CD4-positive, alpha-beta T cell treated with Interleukin-4 for 4 hours (primary cell): ENCODE measurements at places on chromosomes 11 and 22.

GRCh38 chr11:31443802-31444201 lies 65.6 kb downstream of the IMMP1L start:
- no peak for DNase-seq

DNA sequence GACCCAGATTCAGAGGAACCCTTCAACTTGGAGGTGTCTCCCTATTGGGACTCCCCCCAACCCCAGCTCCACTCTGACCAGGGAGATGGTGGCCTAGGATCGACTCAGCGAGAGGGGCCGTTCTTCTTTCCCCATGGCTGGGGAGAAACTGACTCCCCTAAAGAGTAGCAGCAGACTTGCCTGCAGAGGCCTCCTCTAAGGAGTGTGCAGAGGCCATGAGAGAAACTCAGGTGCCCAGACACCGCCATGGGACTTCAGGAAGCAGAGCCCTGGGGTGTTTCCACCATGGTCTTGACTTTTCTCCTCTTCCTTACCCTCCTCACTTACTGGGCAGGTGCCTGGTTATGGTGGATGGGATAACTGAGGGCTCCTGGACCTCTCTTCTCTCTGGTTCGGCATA lies 2.6 kb upstream of the TOP3B start:
- no peak for DNase-seq

- no peak for DNase-seq
Measured at GRCh38 chr11:57900320-57900719, 123.4 kb upstream of the OR9Q1 start.

- DNase-seq = no peak
Measured at GRCh38 chr22:27387561-27387960, 414.0 kb downstream of the MN1 start.

DNA sequence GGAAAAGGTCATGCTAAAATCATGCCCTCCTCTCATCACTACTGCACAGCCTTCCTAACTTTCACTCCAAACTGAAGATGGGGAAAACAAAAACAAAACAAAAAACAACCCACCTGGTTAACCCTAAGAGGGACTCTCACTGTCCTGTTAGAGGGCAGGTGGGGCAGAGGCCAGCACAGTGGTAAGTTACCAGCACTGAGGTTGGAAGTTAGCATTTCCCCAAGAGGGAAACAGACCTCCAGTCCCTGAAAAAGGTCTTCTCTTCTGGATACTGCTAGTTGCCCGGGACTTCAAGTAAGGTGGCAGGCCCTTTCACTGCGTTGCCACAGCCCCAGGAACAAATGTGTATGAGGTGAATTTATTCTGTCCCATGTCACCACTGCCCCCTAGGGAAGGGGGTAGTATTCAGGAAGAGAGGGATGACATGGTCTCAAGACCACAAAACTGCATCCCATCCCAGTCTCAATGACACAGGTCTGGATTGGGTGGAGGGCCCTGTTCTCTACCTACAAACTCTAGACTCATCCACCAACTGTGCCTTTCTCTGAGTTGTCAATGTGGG lies 792 bp upstream of the ADAMTS8 start:
- no peak for DNase-seq

GRCh38 chr11:38971141-38971540 lies 2373.1 kb upstream of the RAG2 start:
- no peak for DNase-seq

- DNase-seq = no peak
Measured at GRCh38 chr11:68684385-68685356, at the start of gene GAL. Gene GAL, plus strand, starts transcription at chr11:68684544. Its CDS starts 380 bp downstream, at chr11:68684924.

GRCh38 chr22:37331034-37331428 lies 48.7 kb downstream of the CYTH4 start:
- DNase-seq = no peak

DNA sequence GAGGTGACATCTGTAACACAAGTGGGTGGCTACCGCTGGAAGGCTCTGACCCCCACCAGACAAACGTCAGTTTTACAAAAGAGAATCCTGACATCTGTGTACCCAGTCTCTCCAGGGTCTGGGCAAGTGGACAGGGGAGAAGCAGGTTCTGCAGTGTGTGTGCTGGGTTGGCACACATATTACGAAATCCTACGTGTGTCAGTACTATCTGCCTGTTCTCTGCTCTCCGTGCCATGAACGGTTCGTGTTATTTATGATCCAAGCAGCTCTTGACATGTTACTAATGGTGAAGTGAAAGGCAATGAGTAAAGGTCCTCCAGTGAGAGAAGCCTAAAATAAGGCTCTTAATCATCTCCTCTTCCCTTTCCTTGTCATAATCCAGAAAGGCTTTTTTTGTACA lies 201.5 kb upstream of the MTMR2 start:
- no peak for DNase-seq

DNA sequence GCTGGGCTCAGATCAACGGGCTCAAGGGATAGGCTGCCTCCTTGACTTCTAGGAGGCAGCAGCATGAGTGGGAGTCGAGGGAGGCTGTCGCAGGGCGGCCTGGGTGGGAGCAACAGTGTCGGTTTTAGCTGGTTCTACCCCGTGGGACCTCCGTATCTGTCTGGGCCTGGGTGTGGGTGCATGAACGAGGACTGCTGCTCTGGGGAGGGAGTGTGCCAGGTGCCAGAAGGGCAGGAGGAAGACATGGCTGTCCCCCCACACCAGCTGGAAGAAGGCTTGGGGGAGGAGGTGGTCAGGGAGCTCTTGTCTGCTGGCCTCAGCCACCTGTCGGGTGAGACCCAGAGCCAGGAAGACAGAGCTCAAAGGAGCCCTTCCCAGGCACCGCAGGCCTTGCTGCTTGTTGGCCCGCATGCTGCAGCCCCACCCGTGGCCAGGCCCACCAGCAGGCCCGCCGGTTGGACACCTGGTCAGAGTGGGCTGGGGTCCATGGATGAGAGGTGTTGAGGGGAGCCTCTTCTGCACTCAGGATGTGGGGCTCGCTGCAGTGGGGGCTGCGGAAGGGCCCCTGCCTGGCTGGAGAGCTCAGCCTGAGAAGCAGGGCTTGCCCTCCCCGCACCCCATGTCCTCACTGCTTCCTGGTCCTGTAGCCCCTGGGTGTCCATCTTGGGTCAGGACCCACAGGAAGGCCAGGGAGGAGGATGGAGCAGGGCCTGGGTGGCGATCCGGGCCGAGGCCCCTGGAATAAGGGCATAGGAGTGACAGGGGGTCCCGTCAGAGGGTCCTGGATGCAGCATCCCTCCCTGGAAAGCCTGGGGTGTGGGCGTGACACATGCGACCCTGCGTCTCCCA lies 3.4 kb downstream of the CEND1 start:
- DNase-seq = no peak

GRCh38 chr11:64222651-64223000 lies 3.4 kb downstream of the TRPT1 start:
- DNase-seq = no peak

GRCh38 chr11:14350716-14351238 lies 8.2 kb downstream of the RRAS2 start:
- DNase-seq = no peak

- no peak for DNase-seq
Measured at GRCh38 chr11:104254347-104254746, 90.4 kb upstream of the PDGFD start.

DNA sequence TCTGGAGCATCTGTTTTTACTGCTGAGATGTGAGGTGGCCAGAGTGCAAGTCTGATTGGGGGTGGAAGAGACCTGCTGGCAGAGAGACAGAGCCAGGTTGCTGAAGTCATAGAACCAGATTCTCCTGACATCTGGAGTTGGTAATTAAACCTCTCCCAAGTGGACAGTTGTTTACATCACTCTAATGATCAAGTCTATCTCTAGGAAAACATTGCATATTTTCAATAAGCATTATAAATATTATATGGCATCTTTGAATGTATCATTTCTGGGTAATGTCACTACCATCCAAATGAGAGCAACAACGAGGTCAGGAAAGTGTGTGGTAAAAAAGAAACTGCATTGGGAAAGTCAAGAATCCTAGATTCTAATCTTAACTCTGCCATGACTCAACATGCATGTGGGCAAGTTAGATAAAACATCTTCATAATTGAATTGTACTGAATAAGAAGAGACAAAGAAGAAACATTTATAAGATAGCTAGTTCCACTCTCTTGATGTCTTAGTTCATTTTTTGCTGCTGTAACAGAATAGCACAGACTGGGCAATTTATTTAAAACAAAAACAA lies 351.2 kb upstream of the API5 start:
- DNase-seq = no peak

- DNase-seq = no peak
Measured at GRCh38 chr11:73389916-73390315, 13.7 kb downstream of the RELT start.

- no peak for DNase-seq
Measured at GRCh38 chr22:30357236-30357570, 396 bp downstream of the CCDC157 start.
